Heart right ventricle (tissue), 16 donors: ENCODE measurements at places on chromosomes 2 and 18.

GRCh38 chr2:71684226-71685072 is 231.1 kb downstream of the DYSF start:
- DNase-seq: no peak

GRCh38 chr18:1522249-1522615 is 617.6 kb downstream of the ADCYAP1 start:
- DNase-seq: no peak

DNA sequence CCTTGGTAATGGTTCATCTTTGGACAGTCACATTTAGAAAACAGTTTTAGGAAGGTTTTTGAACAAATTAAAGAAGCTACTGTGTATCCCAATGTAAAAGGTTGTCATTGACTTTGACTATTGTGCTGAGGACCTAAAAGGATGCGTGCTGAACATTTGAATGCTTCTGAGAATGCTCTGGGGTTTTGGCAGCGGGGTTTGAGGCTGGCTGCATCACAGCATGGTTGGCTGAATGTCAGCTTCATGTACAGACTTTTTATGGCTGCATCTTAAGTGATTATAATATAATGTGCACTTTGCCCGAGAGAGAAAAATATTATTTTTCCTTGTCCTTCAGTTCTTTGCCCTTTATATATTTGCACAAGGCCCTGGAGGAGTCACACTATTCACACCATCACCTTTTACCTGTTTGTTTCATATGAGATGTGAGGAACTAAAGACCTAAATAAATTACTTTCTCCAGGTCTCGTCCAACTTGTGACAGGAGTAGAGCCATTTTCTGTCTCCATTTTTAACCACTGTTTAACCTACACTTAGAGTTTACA is 125.9 kb downstream of the CCDC85A start:
- DNase-seq: no peak

DNA sequence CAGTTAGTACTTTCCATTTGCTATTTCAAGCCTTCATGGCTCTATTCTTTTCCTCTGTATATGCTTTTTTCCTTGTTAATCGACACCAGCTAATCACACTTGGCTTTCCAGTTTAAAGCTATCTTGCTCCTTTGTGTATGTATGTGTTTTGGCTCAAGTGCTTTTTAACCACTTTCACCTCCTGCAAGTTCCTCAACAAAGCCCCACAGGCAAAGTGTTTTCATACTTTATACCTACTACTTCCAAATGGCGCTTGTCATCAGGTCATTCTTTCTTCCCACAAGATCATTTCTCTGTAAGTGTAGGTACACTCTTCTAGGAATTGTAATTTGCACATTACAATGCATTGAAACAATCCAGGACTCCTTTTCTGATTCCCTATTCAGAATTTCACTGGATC is 64.0 kb upstream of the FIGN start:
- DNase-seq: no peak

DNA sequence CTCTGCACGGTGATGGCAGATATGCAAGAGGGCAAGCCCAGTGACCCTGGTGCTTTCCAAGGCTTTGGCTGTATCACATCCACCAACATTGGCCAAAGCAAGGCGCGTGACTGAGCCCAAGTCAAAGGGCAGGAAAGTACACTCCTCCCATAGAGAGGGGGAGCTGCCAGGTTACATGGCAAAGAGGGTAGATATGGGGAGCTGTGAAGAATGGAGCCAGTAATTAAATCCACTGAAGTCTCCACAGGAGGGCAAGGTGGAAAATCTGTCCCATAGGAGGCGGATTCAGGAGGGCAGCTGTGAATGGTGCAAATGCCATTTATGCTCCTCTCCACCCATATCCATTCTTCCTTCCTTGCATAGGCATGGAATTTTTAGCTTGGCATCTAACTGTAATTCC is 44.6 kb upstream of the THOC1 start:
- DNase-seq: no peak

DNA sequence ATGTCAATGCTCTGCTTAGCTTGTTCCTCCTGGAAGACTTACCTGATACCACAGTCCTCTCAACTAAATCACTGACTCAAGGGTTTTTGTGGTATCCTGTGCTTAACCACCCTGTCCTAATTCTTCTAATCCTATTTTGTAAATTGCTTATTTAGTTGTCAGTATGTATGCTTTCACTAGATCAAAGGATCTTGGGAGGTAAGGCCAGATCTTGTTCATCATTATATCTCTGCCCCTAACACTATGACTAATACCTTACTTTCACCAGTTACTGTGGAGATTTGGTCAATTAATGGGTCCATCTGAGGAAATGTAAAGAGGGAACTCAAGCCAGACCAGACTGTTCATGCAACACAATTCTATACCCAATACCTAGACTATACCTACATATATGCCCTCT is 203.2 kb downstream of the GULP1 start:
- no peak for DNase-seq
